ENCODE measurements at places on chromosomes 13 and 19.

DNA sequence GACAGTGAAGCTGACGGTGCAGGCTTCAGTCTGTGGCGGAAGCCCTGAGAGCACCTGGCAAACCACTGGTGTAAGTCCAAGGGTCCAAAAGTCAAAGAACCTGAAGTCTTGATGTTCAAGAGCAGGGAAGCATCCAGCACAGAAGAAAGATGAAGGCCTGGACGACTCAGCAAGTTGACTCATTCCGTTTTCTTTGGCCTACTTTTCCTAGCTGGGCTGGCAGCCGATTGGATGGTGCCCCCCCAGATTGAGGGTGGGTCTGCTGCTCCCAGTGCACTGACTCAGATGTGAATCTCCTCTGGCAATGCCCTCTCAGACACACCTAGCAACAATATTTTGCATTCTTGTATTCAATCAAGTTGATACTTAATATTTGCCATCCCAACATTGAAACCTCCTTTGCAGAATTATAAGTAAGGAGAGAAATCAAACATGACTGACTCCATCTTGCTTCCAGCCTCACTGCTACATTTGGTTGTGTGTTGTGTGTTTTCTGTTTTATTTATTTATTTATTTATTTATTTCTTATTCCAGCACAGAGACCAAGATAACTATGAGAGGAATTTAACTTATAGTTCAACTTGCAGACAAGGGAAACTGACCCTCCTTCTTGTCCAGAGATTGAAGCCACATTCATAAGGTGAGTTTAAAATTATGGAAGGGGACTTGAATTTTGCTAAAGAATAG lies 32.8 kb downstream of the IGFL2 start:
- DNase-seq = peak; percentile 66

DNA sequence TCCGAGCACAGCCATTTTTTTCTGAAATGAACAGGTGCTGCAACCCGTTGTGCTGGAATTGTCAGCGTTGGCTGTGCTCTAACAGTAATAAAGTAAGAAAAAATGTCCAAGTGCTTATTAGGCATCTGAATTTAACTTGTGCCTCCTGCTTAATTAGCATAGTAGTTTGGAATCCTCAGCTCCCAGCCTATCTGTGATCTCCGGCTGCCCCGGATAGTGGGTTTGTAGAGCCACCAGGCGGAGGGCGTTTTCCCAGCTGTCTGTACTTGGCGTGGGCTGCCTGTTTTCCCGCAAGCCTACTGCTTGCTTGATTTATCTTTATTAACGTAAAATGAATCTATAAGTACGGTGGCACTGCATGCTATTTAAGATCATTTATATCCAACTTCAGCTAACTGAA lies 137.9 kb downstream of the MTUS2 start:
- DNase-seq = no peak

DNA sequence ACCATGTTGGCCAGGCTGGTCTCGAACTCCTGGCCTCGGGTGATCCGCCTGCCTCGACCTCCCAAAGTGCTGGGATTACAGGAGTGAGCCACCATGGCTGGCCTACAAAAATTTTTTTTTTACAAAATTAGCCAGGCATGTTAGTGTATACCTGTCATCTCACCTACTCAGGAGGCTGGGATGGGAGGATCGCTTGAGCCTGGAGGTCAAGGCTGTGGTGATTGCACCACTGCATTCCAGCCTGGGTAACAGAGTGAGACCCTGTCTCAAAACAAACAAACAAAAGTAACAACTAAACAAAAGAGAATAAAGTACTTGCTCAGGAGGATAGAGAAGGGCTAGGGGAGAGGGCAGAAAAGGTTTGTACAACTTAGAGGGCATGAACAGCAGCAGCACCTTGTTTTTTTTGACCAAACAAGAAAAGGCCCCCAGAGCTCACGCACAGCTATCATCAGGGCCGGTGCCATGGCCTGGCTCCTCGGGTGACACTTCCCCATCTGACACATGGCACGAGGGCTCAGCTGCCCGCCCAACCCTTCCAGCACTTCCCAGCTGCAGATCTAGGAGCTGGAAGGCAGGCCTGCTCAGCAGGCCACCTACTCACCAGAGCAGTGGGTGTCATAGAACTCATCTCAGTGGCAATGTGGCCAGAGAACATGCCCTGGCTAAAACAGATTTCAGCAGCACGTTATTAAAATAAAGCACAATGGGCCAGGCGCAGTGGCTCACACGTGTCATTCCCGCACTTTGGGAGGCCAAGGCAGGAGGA lies 8.6 kb upstream of the SLC7A9 start:
- no peak for DNase-seq

DNA sequence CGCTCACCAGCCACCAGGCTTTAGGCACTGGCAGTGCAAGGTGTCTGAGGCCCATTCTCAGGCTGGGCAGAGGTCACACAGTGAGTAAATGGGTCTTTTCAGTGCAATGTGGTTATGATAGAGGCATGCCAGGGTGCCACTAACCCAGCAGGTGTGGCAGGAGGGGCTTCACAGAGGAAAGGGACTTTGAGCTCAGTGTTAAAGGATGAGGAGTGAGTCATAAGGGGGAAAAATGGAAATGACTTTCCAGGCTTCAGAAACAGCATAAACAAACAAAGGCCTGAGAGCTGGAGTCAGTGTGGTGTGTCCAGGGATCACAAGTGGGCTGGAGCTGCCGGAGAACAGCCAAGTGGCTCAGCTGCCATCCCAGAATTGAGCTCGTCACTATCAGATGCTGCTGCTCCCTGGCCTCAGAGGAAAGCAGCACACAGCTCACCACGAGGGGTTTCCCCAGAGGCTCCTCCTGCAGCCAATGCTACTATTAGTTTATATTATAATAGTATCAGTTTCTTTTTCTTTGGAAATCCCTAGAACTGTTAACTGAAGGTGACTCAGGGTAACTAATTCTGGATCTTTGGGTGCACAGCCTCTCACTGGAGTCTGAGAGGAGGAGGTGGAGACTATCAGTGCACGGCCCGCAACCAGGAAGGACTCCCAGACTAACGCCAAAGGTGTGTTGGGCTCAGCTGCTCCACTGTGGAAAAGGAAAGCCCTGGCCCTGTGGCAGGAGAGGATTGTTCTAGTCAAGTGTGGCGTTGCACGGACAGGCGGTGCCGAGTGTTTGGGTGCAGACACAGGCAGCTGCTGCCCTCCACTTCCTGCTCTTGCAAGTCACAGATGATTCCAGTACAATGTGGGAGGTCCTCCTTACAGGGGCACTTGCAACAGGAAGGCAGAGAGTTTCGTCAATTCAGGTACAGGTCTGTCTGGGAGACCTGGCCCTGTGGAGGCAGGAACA lies 39.5 kb downstream of the DHRS12 start:
- DNase-seq = peak; percentile 26
